ENCODE measurements at places on chromosomes 11 and 22. TPM values are rescaled to one million over a fixed set of nuclear protein-coding genes. Genes with fewer than 3 reads are reported as not detected.

GRCh38 chr11:112212290-112212689 is 13.9 kb upstream of the PTS start:
- no peak for DNase-seq

- no peak for DNase-seq
Observed at GRCh38 chr11:27718346-27718862, 18.1 kb upstream of the BDNF start.

- no peak for DNase-seq
Observed at GRCh38 chr11:118434123-118434552, 2.2 kb upstream of the KMT2A start.

Gene OR52H1
- total RNA-seq = not detected

DNA sequence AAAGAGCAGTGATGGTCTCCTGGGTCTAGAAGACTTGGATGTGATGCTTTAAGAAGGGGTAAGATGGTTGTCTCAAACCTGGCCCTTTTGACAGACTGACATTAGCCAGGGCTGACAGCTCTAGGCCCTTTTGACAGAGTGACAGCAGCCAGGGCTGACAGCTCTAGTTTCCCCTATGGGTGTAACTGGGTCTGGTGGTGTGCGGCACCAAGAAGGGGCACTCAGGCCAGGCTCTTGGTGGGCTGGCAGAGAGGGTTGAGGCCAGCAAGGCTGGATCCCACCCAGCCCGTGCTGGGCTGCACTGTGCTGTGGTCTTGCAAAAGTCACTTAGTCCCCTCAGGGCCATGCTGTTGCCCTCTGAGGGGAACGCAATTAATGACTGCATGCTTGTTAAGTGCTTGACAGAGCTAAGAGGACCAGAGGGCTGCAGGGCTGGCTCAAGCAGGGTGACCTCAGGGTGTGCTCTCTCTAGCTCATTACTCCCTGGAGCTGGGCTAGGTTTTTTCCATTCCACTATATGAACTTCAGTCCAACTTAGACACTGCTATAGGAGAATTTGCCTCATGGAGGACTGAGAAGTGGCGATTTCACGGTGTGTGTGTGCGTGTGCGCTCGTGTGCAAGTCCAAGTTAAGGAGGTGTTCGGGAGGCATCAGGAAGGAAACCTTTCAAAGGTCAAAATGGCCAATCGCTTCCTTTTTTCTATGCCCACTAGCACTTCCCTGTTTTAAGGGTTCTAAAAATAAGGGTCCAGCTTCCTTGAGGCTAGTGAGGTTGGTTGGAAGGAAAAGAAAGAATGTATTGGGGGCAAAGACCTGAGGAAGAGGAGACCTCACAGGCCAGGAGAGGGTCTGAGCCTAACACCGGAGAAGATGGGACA is 4.4 kb downstream of the UBASH3B start:
- no peak for DNase-seq

Gene CRYBB2
- 1.1 TPM for total RNA-seq

DNA sequence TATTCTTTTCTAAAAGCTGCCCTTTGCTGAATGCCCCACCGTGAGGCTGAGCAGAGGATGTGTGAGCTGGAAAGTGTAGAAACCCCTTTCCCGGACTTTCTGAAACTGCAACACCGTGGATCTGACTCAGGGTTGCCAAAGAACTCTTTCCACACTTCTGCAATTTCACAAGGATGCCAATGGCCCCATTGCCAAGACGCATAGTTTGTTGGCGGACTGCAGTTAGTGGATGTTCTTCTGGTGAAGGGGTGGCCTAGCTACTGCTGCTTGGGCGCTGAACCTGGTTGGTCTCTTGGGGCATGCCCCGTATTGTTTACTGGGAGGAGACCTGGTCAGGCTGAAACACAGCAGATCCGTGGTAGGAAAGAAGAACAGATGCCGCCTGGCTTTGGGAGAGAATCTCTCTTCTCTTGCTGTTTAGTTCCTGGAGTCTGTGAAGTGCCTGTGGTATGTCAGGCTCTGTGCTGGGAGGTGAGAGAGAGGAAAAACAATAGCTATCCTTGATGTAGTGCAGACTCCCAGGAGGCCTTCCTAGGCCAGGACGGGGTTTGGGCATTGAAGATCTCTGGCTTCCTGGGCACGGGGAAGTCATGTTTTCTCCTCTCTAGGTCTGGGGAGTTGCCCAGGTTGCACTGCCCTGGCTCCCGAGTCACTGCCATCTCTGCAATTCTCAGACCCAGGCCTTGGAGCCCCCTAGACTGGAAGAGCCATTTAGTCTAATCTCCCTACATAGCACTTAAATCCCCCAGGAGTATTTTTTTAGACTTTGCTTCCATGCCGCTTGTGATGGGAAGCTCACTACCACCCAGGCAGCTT is 26.9 kb downstream of the CD82 start:
- no peak for DNase-seq
